ENCODE measurements at places on chromosomes 4 and X.

- DNase-seq, result peak; percentile 98
These were observed 18.8 kb upstream of the TMSB4X start for GRCh38 chrX:12955882-12956703.

DNA sequence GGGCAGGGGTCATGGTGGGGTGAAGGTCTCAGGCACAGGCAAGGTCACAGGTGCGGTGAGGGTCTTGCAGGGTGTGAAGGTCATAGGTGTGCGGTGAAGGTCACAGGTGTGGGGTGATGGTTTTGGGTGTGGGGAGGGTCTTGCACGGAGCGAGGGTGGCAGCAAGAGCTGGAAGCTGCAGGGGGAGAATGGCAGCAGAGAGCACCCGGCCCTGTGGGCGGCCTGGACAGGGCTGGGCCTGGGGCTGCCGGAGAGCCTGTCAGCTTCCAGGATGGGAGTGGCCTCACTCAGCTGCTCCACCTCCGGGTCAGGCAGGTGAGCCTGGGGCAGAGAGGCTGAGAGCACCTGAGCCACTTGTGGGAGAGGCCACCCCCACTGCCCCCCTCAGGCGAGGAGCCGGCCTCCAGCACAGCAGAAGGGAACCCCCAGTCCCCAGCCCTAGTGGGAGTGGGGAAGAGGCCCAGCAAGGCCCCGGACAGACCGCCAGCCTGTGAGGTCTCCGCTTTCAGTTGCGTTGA lies 1.5 kb downstream of the MSANTD1 start:
- no peak for DNase-seq

DNA sequence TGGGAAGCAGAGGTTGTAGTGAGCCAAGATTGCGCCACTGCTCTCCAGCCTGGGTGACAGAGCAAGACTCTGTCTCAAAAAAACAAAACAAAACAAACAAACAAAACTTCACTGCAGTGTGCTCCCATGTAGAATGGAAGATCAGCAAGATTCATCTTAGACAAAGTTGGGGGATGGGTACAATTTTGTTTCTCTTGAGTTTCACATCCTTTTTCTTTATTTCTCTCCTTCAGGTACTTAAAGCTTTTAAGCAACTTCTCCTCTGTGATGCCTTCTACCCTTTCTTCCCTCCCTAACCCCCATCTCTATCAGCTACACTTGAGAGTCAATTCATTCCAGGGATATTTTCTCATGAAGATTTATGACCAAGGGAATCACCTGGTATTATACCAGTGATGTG lies 15.5 kb upstream of the RBBP7 start:
- no peak for DNase-seq

- DNase-seq, result no peak
These were observed 31.5 kb downstream of the NALF2 start for GRCh38 chrX:69535661-69536060.

GRCh38 chr4:137980641-137981040 lies 261.5 kb downstream of the SLC7A11 start:
- no peak for DNase-seq

GRCh38 chr4:121154103-121154515 lies 10.0 kb downstream of the TNIP3 start:
- DNase-seq, result peak; percentile 80

GRCh38 chrX:4028151-4028550 lies 314.7 kb upstream of the PRKX start:
- no peak for DNase-seq

DNA sequence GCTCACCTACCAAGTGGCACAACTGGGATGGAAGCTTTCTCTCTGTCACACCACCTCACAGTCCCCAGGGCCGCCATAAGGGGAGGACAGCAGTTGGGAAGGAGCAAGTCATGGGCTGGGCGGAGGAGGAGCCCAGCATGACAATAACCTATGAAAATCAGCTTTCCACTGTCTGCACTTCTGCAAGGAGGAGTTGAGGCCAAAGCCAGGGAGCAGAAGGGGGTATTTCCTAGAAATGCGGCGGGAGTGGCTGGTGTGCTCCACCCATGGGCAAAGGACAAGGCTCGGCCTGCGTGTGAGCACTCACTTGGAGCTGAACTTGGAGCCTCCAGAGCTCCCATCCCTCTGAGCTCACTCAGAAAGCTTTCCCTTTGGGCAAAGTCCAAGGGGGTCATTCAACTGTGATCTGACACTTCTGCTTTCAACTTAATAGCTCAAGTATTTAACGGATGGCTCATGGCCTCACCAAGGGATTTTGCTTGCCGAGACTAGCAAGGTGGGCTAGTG lies 18.5 kb downstream of the APLN start:
- no peak for DNase-seq

GRCh38 chr4:174086829-174087799 lies 196.4 kb downstream of the FBXO8 start:
- DNase-seq, result no peak

GRCh38 chrX:21764008-21764407 lies 6.1 kb upstream of the SMPX start:
- DNase-seq, result no peak

DNA sequence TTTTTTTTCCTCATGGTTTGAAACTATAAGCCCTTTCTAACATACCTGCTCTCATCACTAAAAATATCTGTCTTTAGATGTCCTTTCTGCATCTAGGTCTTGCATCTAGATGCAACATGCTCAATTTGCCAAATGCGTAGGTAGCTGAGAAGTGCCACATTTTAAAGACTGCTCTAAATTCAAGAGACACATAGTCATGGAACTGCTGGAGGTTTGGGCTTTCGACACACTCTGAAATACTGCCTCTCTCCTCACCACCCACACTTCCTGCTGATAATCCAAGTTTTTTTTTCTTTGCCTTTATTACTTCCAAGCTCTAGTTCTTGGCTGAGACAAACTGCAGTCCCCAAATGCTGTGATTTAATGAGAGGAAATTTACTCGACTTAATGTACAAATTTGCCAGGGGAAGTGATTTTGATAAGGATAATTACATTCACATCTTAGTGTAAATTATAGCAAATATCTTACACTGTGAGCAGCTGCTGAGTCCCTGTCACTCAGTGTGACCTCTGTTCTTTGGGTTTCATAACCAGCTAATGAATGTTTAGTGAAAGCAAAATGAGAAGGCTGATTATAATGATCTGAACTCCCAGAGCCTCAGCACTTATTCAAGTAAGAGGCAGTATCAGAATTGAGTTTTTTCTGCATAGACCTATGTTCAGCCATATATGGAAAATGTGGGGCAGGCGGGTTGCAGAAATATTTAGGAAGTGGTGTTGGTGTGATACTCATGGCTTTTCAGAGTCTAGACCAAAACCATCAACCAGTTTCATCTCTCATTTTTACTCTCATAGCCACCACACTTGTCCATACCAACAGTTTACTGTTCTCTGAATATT lies 31.3 kb downstream of the DRD5 start:
- peak; percentile 30 for DNase-seq

DNA sequence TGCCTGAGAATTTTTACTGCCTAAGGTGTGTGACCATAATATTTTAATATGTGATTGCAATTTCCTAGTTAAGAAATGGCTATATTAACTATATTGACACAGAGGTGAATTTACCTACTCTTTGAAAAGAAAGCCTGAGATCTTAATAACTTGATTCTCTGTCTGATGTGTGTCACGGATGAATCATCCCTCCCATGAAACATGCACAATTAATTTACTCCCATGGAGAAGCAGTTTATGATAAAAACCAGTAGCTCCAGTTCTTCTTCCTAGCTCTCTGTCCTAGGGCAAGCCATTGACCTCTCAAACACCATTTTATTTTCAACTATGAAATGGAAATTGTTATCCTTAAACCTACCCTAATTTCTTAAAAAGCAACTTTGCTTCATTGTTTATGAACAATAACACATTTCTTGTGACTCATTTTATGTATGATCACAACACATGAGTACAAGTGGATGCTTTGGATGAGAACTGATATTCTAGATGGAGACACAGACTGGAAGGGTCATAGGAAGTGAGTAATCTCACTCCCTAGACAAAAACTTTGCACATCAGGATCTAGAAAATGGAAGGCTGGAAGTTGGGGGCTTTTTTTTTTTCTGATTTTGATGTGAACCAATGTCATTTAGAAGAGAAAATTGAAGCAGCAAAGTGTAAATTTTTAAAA lies 438.3 kb downstream of the GPAT3 start:
- no peak for DNase-seq

DNA sequence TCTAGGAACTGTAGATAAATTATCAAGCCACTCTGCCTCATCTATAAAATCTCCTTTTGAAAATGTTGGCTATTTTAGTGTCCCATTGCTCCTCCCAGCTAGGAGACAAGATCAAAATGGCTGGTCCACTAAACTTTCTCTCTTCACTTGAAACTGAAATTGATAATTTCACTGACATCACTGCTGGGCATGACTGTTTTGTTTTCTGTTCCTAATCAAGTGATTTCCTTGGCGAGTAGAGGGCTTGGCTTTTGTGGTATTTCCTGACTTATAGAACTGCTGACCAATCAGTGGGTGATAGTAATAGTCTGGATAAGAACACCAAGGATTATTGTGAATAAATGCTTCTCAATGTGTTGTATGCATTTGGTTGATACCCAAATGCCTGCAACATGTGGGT lies 2152.9 kb downstream of the ARAP2 start:
- no peak for DNase-seq

Data from NB4 (cell line).